Dermis lymphatic vessel endothelial cell (primary cell): ENCODE measurements at places on chromosomes 2 and 18. TPM values are rescaled to one million over a fixed set of nuclear protein-coding genes. Genes with fewer than 3 reads are reported as not detected.

Gene MRPL19
- total RNA-seq: 31.4 and 33.7 TPM in 2 replicates

Gene IL36G
- not detected in 2 replicates for total RNA-seq

Gene FASTKD1
- total RNA-seq: 11.1 and 17.4 TPM in 2 replicates

Gene PLCD4
- 1.3 and 2.6 TPM in 2 replicates for total RNA-seq

Gene CFAP65
- total RNA-seq: not detected in 2 replicates

Gene CCBE1
- total RNA-seq: 0.09 and 0.76 TPM in 2 replicates

Gene RAD51AP2
- not detected in 2 replicates for total RNA-seq

Gene CFC1
- total RNA-seq: not detected in 2 replicates

Gene MRO
- total RNA-seq: 0.22 TPM in 1 of 2 replicates, not detected in the other

Gene PAPOLG
- total RNA-seq: 13.0 and 19.2 TPM in 2 replicates

Gene EML6
- total RNA-seq: 0.76 and 1.2 TPM in 2 replicates

Gene IL18R1
- under 0.01 and 0.43 TPM in 2 replicates for total RNA-seq

Gene NEMP2
- total RNA-seq: 3.4 and 4.0 TPM in 2 replicates

Gene TOGARAM2
- under 0.01 TPM in 1 of 2 replicates, not detected in the other for total RNA-seq

Gene KCNF1
- total RNA-seq: 3.4 and 7.3 TPM in 2 replicates

Gene ARHGAP25
- 11.2 and 15.0 TPM in 2 replicates for total RNA-seq

Gene CD302
- total RNA-seq: 13.1 and 15.2 TPM in 2 replicates

Gene ZSWIM2
- not detected in 2 replicates for total RNA-seq

Gene SEPTIN2
- total RNA-seq: 493 and 676 TPM in 2 replicates

Gene CCNYL1
- 19.9 and 23.3 TPM in 2 replicates for total RNA-seq

Gene FOXI3
- not detected in 2 replicates for total RNA-seq

Gene ZNF638
- total RNA-seq: 88.5 and 129 TPM in 2 replicates

Gene STPG4
- total RNA-seq: 0.11 and 0.17 TPM in 2 replicates

Gene USP37
- total RNA-seq: 7.8 and 11.7 TPM in 2 replicates

Gene POTEE
- 0.17 and 1.1 TPM in 2 replicates for total RNA-seq

Gene DUSP2
- 0.43 and 1.2 TPM in 2 replicates for total RNA-seq

Gene GNLY
- total RNA-seq: not detected in 2 replicates

Gene MYO7B
- total RNA-seq: 0.11 and 0.26 TPM in 2 replicates

Gene BMP10
- total RNA-seq: not detected in 2 replicates

Gene ALPP
- not detected in 2 replicates for total RNA-seq

Gene GDF7
- 2.7 and 3.3 TPM in 2 replicates for total RNA-seq

Gene RFTN2
- 7.3 and 14.0 TPM in 2 replicates for total RNA-seq

Gene SERPINB3
- not detected in 2 replicates for total RNA-seq

Gene CPS1
- total RNA-seq: 0.22 and 1.1 TPM in 2 replicates

Gene KLHL14
- total RNA-seq: 0.98 and 1.4 TPM in 2 replicates

Gene DSG2
- total RNA-seq: 6.2 and 15.0 TPM in 2 replicates

Gene HOXD10
- total RNA-seq: 8.2 and 32.9 TPM in 2 replicates

Gene CDH20
- total RNA-seq: 0.09 and 0.11 TPM in 2 replicates

Gene SERPINB4
- total RNA-seq: not detected in 2 replicates

Gene PKDCC
- total RNA-seq: 4.4 and 6.3 TPM in 2 replicates

Gene ITGB6
- total RNA-seq: not detected in 2 replicates

Gene GIGYF2
- total RNA-seq: 50.7 and 53.4 TPM in 2 replicates

Gene IL1RL1
- total RNA-seq: under 0.01 and 0.09 TPM in 2 replicates

Gene REEP1
- total RNA-seq: 17.7 and 22.9 TPM in 2 replicates

Gene ZBTB14
- total RNA-seq: 14.0 and 18.1 TPM in 2 replicates

Gene C2orf78
- total RNA-seq: not detected in 2 replicates

Gene CTLA4
- total RNA-seq: 3.7 and 6.2 TPM in 2 replicates

Gene NT5DC4
- total RNA-seq: not detected in 2 replicates

Gene CMPK2
- 0.26 and 0.33 TPM in 2 replicates for total RNA-seq

Gene PASK
- total RNA-seq: 5.9 and 27.3 TPM in 2 replicates
